Kidney (tissue), 22 donors: ENCODE measurements at places on chromosomes 13 and 19.

DNA sequence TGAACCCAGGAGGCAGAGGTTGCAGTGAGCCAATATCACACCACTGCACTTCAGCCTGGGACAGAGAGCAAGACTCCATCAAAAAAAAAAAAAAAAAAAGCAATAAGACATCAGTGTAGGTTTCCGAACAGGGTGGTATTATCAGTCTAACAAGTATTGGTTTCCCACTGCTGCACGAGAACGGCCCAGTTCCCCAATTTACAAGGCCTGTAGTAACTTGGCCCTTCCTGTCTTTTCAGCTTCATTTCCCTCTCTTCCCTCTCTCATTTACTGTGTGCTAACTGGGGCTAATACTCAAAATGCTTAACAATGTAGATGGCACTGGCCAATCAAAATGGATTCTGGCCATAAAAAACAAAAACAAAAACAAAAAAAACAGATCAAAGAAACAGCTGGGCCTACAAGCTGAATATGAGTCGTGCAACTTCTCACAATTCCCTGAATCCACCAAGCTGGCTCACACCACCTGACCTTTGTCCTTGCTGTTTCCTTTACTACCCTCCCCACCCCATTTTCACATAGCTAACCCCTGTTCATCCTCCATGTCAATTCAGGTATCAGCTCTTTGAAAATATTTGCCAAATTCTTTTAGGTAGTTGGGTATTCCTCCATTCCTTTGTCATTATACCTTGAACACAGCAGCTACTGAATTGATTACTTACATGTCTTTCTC lies 2.4 kb downstream of the TEX101 start:
- no peak for DNase-seq

GRCh38 chr19:6654347-6655310 lies 15.3 kb downstream of the TNFSF14 start:
- no peak for DNase-seq

GRCh38 chr13:113103646-113104045 lies 1.9 kb upstream of the F7 start:
- no peak for DNase-seq

- DNase-seq, result no peak
Observed at GRCh38 chr19:32343550-32344262, 1.7 kb upstream of the ZNF507 start.
